ENCODE measurements at places on chromosomes 1 and 21.
A peak's percentile ranks its signal among the peaks of the same experiment; 100 is the strongest.

- no peak for DNase-seq
Measured at GRCh38 chr1:72324451-72324850, 42.1 kb upstream of the NEGR1 start.

DNA sequence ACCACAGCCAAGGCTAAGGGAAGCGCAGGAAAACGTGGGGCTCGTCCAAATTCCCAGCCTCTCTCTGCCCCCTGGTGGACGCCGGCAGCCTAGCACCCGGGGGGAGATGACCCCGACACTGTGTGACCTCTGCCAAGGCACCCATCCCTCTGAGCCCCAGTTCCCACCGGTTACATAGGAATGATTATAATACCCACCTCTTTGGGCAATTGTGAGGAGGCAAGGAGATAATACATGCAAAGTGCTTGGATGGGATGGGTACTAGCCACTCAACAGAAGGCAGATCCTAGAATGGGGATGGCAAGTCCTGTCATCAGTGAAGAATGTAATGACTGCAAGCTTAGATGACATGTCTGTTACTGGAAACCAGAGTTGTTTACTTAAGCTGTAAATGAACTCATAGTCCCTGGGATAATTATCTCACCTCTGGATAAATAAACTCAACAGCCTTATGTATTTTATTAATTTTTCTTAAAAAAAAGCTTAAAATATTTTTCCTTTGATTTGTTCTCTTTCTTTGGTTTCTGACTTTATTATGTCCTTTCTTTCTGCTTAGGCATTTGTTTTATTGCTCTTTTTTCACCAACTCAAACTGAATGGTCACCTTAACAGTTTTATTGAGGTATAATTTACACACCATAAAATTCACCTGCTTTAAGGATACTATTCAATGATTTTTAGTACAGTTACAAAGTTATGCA, 11.3 kb upstream of the BMP8B start:
- DNase-seq = no peak

DNA sequence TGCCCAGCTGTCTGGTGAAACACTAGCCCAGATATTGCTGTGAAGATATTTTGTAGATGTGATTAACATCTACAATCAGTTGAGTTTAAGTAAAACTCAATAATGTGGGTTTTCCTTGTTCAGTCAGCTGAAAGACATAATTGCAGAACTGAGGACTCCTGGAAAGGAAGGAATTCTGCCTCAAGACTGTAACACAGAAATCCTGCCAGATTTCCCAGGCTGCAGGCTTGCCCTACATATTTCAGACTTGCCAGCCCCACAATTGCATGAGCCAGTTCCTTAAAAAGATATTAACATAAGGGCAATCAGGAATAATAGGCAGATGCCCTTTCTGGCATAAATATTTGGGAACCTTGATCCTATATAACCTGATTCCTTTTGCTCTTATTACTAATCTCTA, 14.2 kb upstream of the NIBAN1 start:
- DNase-seq = no peak

GRCh38 chr1:230463760-230464159, 37.6 kb upstream of the PGBD5 start:
- no peak for DNase-seq

DNA sequence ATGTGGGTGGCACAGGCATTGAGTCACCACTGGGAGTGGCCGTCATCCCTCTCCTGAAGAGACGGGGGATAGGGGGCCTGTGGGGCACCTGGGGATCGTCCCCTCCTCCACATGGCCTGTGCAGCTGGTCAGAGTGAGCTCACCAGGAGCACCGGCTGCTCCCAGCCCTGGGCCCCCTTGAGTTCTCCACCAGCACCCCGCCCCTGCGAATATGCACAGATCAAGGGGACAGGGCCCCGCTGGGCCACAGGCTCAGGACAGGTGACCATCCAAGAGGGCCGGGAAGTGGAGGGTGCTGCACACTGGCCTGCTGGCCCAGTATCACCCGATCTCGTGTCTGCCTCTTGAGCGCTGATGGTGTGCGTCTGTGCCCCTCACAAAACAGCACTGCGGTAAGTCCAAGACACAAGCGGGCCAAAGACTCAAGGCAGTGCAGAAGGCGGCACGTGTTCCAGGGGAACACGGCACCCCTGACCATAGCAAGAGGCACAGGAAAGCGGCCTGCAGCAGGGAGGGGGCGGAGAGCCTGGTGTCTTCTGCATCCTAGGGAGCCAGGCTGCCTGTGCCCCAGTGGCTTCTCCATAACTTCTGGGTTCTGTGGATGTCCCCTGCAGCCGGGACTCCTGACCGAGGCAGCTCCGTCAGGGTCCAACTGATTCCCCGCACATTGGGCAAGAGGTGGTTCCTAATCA, 18.1 kb upstream of the TSPEAR start:
- DNase-seq = no peak

- DNase-seq = no peak
Measured at GRCh38 chr1:229889031-229889517, 178.0 kb upstream of the GALNT2 start.

- no peak for DNase-seq
Measured at GRCh38 chr1:100710906-100711682, 8.4 kb upstream of the VCAM1 start.

DNA sequence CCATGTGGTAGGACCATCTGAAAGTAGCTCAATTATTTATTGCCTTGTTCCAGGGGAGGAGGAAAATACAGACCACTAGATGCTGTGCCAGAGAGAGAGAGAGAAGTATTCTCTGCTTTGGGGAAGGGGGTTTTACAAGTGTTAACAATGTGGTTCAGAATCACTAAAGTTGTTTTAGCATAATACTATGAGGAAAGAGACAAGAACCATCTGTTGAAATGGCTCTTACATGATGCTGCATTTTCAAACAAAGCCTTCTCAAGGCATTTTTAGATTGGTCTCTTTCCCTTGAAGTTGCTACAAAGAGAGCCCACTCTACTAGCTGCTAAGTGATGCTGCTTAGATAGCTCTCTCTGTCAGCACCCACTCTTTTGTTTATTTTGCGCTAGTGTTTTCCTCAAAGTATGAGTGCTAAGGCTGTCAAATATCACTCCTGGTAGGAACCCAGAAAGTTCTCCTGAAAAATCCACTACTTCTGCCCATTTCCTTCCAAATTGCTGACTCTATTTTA, 255.1 kb downstream of the NFIA start:
- DNase-seq = no peak

- DNase-seq = no peak
Measured at GRCh38 chr1:31583082-31583994, 7.0 kb downstream of the TINAGL1 start.

GRCh38 chr1:20678599-20678998, 17.4 kb upstream of the DDOST start:
- no peak for DNase-seq

DNA sequence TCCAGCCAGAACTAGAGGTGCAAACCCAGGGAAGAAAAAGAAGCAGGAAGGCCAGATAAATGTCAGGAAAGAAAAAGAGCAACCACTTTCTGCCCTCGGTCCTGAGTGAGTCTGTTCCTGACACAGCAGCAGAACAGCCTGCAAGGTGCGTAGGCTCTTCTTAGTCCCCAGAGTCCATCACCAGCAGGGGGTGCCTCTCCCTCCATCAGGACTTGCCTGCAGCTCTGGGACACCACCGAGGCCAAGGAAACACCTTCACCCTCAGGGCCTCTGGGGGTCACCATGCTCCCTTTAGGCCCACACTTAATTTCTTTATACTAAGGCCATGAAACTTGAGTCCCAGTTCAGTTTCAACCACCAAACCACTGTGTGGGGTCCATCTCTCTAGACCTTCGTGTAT, 43.7 kb upstream of the NFASC start:
- DNase-seq = no peak

DNA sequence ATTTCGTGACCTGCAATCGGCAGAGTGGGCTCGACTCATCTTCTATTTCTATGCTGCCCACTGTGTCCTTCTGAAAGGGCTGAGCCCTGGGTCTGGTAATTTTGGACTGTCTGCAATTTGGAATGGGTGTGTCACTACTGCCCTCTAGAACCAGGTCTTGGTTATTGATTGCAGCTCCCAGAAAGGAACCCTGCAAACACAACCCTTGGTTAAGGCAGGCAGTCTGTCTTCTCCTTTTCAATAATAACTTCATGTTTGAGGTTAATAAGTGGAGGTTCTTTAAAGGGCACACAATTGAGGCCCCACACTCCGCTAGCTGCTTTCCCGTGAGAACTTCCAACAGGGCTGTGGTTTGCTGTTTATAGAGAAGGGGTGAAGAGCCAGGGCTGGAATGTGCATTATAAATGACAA, 79.9 kb upstream of the LYST start:
- DNase-seq = no peak

DNA sequence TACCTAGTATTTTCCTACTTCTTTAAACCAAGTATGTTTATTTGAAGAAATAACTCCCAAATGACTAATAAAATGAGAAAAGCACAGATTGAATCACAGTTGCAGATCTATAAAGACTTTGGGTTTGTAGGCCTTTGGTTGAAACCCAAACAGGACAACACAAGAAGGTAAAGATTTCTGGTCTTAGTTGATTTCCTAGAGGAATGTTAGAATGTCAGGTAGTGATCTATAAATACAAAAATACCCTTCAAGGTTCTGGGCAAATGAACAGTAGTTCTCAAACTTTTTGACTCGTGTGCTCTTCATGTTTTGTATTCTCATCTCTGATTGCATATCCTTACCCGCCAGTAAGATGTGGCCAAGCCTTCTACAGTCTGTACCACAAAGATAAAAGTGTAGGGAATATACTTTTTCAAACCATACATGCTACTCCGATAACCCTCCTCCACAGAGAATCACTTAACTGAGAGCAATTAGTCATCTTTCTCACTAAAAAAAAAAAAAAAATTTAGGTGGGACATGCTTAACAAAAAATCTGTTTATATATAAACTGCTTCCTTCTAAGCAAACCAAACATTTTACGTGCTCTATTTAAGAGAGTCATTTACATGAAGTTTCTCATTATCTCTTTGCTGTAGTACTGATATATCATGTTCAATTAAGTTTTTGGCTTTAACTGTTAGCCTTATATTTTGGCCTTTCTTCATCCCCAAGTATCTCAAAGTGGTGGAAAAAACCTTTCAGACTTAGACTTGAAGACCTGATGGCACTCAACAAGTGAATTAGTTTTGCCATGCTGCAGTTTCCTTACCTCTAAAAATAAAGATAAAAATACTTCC, 36.0 kb downstream of the CNIH4 start:
- no peak for DNase-seq

DNA sequence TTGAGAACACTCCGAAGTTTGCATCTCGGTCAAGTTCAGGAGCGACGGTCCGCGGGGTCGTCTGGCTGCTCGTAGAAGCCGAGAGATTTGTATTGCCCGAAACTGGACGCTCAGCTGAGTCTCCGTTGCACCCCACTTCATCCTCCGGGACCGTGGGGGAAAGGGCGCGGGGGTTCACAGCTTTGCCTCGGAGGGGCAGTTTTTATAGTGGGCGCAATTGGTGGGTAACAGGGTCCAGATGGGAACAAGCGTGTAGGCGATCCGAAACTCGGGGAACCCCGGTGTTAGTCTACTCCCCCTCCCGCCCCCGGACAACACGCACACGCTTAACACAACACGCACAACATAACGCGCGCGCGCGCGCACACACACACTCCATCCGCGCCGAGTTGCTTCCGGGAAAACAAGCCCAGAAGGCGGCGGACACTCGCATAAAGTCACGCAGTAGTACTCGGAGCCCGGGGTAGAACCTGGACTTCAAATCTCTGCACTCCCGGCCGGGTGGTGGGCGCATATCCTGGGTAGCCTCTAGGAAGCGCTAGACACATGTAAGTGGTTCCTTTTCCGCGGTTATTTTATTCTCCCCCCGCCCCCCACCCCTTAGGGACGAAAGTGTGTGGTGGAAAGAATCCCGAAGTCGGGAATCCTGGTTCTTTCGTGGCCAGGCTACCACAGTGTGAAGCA, 1.1 kb upstream of the JUN start:
- peak; percentile 50 for DNase-seq

GRCh38 chr1:3657096-3657475, 4.8 kb downstream of the TP73 start:
- DNase-seq = no peak

DNA sequence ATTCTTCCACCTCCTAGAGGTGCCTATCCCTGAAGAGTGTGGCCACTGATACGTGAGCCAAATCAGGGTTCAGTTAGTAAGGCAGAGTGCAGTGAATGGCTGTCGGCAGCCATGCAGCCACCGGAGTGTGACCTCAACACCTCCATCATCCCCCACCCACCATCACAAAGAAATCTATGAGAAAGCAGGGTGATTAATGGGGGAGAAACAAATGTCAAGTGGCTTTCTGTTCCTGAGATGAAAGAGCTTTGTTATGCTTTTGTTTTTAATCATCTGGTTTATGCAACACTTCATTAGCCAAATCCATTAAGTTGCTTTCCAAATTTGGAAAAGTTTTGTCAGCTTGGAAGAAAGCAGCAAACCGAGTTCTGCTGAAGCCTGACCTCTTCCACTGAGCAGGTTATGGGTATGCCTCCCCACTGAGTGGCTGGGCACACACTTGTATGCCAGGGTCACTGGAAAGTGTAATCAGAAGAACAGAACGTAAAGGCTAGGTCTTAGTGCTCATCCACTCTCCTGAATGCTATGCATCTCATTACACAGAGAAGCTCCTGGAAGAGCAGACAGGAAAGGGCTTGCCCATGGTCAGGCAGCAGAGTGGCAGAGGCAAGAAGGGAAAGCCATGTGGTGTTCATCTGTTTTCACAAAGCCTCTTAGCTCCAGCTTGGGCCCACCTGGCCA, 57.1 kb upstream of the ATP1B1 start:
- DNase-seq = no peak

GRCh38 chr1:85585799-85586198, 5.2 kb downstream of the CCN1 start:
- no peak for DNase-seq
